SK-N-SH (cell line): ENCODE measurements at places on chromosomes 13 and 19.

DNA sequence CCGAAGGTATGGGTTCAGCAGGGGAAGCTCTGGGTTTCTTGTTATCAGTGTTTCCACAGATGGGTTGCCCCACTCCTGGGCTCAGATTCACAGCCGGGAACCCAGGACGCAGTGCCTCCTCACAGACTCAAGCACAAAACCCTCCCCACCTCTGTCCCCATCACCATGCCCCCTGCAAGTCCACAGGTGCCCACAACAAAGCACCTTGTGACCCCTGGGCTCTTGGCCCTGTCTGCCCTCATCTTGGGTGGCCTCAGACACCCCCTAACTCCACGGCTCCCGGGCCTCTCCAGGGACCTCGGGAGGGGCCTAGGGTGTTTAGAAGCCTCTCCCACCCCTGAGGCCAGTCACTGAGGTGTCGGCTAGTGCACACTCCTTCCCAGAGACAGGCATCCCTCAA lies 231.7 kb downstream of the TUBA3C start:
- DNase-seq = no peak

DNA sequence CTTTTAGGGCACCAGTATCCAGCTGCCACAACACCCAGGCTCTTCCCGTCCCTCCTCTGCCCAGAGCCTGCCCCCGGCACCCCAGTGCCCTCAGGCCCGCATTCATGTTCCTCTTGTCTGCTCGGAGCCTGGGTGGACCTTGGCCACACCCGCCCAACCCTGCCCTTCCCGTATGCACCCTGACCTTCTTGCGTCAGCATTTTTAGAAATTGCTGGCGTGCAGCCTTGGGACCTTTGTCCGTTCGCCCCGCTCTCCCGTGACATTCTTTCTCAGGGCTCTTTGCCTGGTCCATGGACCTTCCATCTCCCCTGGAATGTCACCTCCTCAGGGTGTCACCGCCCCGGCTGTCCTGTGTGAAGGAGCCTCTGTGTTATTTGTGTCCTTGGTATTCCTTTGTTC lies 7.6 kb downstream of the NUCB1 start:
- no peak for DNase-seq

GRCh38 chr19:43124360-43124759 lies 41.9 kb upstream of the PSG2 start:
- DNase-seq = no peak

GRCh38 chr13:89695343-89696257 lies 1651.9 kb upstream of the MIR17HG start:
- peak; percentile 42 for DNase-seq

- no peak for DNase-seq
Observed at GRCh38 chr13:39565036-39565949, 37.7 kb downstream of the LHFPL6 start.

GRCh38 chr13:27170516-27171243 lies 931 bp downstream of the USP12 start:
- DNase-seq = no peak

GRCh38 chr13:111225810-111226546 lies 94.5 kb upstream of the TEX29 start:
- DNase-seq = no peak

DNA sequence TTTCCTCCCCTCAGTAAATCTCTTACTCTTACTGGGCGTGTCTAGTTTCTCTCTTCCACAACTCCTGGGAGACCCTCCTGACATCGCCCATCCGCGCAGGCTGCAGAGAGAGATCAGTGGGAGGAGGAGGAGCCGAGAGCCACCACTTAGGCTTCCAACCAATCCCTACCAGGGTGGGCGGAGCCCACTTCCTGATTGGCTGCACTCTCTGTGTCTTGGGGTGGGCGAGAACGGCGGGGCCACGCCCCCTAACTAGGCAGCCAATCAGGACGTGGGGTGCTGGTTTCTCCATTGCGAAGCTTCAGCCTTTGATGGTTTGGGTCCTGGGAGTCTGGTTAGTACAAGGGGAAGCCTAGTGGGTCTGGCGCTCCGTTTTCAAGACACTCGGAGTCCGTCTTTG lies at the start of gene PMIS2:
Gene PMIS2 (plus strand): TSS at position 326 of the 400 bp plus-strand sequence. CDS start 87 bp downstream, outside the sequence.
- DNase-seq = peak; percentile 64

GRCh38 chr19:8831832-8832131 lies 322 bp downstream of the ZNF558 start:
- no peak for DNase-seq

- no peak for DNase-seq
Observed at GRCh38 chr13:40969169-40969901, 49.8 kb downstream of the ELF1 start.
